NCI-H187 (cell line): ENCODE measurements at places on chromosomes 3 and 15.

GRCh38 chr15:100152463-100152862 lies 189.3 kb downstream of the ADAMTS17 start:
- no peak for DNase-seq

DNA sequence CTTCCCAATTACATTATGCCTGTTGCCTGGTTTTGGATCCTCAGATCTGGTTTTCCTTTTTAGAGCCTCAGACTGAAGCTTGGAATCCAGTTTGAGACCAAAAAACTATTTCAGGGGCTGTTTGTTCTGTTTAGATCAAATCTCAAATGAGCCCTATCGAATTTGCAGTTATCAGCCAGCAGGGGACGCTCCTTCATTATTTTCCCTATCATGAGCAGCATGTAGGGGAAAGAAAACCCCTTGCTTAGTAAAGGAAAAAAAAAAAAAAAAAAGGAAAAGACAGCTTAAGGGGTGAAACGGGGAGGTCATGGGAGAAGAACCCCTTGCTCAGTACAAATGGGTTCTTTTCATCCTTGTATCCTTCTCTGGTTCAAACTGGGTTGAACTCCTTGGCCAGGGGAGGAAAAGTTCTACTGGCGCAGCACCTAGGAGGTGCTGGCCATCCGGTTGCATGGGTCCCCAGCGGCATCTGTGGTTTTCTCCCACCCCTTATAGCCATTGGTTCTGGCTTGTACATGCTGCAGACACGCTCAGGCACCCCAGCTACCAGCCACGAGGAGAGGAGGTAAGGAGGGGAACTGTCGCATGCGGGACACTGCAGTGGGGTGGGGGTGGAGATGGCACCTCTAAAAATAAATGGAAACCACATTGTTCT lies 1375.1 kb upstream of the ALCAM start:
- no peak for DNase-seq

DNA sequence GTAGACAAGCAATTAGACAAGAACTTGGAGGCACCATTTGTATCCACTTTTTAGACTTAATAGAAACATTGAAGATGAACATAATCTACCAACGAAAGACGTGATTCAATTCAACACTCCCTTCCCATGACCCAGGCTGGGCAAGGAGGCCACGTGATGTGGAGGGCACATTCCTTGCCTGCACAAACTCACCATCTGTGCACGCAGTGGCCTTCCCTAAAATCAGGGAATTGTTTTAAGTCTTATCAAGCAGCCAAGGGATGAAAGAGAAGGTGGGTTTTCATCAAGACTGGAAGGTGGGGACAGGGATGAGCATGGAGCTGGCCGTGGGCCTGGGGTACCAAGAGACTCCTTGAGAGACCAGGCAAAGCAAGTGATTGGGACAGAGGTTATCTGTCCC lies 13.5 kb downstream of the STARD5 start:
- DNase-seq = no peak

DNA sequence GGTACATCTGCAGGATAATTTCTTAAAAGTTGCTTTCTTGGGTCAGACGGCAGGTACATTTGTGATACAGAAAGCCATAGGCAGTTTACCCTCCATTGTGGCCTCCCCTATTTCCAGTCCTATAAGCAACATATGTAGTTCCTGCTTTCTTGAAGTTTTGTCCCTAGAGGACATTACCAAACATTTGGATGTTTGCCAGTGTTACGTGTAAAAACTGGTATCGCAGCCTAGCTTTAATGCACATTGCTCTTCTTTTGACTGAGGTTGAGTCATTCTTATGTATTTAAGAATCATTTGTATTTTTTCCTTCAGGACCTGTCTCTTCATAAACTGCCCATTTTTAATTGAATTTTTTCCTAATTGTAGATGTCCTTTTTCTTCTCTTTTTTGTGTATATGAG lies 114.3 kb downstream of the DIPK2A start:
- no peak for DNase-seq
